ENCODE measurements at places on chromosomes 5 and 9.

DNA sequence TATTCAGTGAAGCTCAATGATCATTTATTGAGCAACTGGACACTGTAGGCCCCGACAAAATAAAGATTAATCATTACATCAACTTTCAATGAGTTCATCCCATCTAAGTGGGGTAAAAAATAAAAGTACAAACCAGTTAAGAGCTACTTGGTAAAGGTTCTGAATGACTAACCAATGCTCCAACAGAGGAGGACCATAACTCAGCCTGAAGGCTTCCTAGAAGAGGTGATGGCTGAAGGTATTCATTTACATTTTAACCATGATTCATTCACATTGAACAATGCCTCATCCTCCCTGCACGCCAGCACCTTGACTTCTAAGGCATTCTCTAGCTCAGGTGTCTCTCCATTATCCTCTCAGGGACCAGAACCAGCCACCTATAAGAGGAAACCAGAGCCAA lies 201.4 kb downstream of the ZNF462 start:
- DNase-seq: no peak

DNA sequence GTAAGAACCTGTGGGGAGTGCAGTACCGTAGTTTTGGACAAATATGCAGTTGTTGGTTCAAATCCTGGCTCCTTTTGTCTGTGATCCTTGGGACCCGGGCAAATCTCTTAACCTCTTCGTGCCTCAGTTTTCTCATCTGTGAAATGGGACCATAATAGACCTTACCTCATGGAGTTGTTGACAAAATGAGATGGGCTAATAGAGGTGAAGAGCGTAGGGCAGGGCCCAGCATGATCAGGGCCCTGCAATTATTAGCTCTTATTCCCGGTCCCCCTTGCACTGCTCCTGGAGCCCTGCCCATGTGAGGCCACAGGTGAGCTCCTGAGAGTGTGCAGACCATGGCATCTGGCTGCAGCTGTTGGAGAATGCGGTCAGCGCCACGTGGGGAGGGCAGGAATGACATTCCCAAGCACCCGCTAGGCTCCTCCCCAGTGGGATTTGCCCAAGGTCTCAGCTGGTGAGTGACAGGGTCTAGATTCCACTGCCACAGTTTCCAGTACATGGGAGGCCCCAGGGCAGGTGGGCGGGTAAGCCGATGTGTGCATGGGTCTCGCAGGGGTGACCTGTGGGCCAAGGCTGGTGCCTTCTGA lies 41.0 kb downstream of the NEK6 start:
- DNase-seq: no peak

DNA sequence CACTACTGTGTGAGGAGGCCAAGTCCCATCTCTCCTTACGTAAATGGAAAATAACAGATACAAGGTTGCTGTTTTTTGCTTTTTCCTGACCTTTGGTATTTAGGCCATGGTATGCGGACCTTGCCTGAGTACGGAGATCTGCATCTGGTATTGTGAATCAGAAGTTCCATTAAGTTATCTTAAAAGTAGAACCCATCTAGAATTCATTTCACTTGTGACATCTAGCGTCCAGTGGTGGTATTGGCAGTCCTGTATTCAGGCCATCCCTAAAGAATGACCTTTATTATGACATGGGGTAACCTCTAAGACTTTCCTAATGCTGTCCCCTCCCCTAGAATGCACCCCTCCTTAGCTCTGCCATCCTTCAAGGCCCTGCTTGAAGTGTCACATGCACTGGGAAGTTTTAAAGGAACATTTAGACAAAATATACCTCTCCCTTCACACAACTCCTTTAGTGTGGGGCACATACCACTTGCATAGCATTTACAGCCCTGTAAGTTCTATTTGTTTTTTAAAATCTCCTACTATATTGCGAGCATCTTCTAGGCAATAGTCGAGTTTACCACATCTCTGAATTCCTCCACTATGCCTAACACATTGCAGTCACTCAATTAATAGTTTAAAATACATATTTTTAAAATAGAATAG lies 1.9 kb upstream of the SPDL1 start:
- no peak for DNase-seq

- DNase-seq: no peak
These were observed 10.6 kb upstream of the UBAP2 start for GRCh38 chr9:34059281-34059680.

DNA sequence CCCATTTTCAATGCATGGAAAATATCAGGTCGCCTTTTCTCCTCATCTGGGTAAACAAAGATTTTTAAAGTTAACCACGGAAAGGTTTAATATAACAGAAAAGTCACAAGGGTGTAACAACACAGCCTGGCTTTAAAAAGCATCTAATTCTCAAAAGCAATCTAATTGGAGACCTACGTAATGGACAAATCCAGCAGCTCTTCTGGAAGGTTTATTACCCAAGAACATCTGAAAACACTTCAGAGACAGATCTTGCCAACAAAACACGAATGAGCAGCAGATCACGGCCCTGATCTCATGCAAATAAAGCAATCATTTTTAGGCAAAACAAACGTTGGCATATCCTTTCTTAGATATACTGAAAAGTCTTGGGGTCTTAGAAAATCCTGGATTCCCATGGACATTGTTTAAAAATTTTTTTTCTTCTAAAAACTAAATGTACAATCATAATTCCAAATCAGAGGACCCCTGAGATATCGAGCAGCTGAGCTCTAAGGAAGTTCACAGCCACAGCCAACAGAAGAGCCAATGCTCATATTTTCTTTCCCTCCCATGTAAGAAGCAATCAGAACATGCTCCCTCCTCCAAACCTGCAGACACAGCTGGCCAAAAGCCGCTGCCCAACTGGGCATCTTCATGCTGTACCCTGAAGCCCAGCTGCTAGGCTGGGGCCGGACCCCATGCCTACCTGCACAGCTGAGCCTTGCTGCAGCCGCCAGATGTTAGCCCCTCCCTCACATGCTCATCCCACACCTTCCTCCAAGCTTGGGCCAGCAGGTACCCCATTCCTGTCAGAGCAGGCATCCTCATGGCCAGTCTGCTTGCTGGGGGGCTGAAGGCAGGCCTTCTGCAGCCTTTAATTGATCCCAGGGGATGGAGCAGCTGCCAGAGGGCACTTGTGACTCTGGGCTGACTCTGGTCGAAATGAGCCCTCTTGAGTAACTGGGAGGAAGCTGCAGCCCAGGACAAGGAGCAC lies 11.2 kb downstream of the ANKS6 start:
- DNase-seq: no peak

- no peak for DNase-seq
These were observed 3.2 kb upstream of the NFX1 start for GRCh38 chr9:33287087-33287490.

DNA sequence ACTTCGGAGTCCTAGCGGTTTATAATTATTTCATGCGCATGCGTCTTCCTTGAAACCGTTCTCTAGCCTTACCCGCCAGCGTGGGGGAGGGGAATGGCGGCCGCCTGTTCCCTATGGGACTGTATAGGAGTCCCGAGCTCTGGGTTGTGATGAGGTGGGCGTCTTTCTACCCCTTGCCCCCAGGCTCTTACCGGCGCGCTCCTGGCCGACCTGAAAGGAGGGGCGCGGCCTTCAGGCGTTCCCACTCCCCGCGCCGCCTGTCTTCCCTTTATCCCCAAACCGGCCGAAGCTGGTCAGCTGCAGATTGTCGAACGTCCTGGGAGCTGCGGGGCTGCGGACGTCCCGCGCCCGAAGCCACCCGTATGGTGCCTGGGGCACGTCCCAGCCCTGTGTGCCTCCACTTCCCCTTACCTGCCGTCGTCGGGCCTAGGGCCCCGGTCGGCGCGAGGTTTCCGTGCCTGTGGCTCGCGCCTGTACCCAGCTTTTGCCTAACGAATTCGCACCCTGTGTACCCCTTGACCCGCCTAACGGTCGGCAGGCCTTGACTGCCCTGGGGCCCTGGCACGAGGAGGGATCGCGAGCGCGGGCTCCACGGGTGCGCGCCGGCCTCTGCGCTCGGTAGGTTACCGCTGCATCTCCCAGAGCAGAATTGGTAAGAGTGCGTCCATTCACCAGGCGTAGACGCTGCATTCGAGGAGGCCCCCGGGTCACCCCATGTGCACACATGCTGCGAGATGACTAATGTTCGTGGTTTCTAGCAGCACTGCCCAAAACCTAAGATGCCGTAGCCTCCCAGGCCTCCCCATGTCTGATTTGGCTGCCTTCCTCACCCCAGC lies 653 bp upstream of the HNRNPH1 start:
- DNase-seq: peak; percentile 41

GRCh38 chr5:9497347-9497746 lies 48.5 kb downstream of the SEMA5A start:
- DNase-seq: no peak

Data from left ventricle myocardium inferior (tissue), 1 donor.